NCI-H1694 (cell line): ENCODE measurements at places on chromosomes 13 and 19.
A peak's percentile ranks its signal among the peaks of the same experiment; 100 is the strongest.

GRCh38 chr13:68644611-68645010 is 1414.5 kb upstream of the PCDH9 start:
- no peak for DNase-seq

- no peak for DNase-seq
These were observed 2.3 kb upstream of the DOCK6 start for GRCh38 chr19:11264452-11265176.

DNA sequence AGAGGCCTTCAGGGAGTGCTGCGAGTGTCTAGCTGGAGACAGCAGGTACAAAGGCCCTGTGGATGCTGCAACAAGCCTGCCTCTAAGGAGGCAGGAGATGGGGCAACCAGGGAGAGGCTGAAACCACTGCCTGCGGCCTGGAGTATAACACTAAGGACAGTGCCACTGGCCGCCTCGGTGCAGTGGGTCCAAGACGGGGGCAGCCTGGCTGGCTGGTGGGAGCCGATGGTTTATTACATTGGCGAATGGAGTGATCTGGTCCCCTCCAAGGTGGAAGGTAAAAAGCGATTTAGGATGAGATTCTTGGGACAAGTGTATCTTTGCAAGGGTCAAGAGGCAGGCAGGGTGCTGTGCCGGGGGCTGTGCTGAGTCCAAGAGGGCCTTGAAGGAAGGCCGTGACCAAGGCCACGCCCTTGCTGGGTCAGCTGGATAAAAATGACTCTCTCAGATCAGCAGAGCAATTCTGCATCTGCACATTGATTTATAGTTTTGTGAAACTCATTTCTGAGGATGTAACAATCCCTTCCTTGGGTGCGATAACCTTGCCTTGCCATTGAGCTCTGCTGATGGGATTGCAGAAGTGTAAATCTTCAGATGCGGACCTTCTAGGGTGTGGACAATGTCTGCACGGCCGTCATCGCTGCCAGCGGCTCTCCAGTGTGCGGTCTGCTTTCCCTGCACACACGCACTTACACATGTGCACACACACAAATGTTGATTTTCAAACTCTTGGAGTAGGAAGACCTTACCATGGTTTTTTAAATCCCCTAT is 6.0 kb downstream of the TMEM255B start:
- DNase-seq = no peak

GRCh38 chr13:82822935-82823334 is 1059.3 kb downstream of the SLITRK1 start:
- no peak for DNase-seq

DNA sequence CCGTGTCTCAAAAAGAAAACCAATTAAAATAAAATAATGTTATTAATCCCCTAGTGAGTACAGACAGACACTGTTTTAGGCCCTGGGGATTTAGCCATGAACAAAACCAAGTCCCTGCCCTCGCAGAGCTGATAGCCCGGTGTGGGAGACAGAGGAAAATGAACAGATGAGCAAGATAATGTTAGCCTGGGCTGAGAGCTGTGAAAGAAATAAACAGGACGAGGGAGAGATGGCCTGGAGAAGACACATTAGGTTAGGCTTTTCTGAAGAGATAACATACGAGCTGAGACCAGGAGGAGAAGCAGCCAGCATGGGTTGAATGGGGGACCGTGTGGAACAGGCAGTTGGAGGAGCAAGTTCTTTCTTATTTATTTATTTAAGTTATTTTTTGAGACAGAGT is 9.0 kb downstream of the RELB start:
- DNase-seq = no peak

DNA sequence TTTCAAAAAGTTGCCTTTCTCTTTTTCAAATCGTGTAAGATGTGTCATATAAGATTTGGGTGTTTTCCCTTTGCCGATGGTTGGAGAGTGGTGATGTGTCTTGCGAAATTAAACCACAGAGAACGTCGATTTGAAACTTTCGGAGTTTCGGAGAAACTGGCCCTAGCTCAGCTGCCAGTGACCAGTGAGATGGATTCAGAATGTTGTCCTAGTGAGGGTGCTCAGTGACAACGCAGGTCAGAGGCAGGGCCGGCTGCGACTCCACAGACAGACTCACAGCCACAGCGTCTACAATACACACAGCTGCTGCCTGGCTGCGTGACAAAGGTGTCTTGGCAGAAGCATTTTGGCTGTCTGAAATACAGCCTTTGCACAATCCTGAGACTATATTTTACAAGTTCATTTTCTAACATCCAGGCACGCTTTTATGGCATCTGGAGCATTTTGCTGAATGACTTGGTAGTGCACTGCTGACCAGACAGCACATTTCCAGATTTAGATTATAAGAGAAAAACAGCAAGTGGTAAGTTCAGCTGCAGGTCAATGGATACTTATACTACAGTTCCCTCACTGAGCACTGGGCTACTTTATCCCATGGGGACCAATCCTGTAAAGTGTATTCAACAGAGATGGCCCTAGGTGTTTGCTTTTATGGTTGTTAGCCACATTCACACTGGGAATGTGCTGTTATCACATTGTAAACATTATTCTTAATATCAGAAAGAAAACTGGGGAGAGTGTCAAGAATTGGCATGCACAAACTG is 207.5 kb downstream of the KCNRG start:
- DNase-seq = no peak

GRCh38 chr13:100521851-100522617 is 66.6 kb downstream of the GGACT start:
- peak; percentile 96 for DNase-seq

DNA sequence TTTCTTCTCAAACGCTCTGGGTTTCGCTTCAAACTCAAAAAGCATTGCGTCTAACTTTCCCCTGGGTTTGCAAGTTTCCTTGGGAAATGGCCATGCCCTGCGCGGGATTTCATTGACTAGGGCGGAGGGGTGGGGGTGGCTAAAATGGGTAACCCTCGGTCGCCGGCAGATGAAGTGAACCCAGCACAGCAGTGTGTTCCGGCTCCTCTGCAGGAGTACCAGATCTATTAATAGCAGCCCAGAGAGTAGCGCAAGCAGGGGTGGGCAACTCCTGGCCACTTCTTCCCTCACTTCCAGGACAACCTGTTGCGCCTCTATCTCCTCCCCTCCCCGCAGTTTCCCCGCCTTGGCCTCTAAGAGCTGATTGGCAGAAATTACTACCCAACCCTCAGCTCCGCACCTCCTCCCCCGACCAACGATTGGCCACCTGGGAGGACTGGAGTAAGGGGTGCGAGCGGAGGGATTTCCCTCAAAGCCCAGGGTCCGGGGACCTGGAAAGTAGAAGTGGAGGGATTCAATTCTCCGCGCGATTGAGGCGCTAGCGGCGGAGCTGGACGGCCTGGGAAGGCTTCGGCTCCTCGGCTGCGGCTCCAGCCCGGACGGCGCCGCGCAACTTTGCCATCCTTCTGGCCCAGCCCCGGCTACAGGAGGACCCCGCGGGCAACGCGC is at the start of gene FREM2:
Gene FREM2 (plus strand): TSS at position 501 of the 669 bp plus-strand sequence. CDS start 268 bp downstream, outside the sequence.
- DNase-seq = peak; percentile 50

DNA sequence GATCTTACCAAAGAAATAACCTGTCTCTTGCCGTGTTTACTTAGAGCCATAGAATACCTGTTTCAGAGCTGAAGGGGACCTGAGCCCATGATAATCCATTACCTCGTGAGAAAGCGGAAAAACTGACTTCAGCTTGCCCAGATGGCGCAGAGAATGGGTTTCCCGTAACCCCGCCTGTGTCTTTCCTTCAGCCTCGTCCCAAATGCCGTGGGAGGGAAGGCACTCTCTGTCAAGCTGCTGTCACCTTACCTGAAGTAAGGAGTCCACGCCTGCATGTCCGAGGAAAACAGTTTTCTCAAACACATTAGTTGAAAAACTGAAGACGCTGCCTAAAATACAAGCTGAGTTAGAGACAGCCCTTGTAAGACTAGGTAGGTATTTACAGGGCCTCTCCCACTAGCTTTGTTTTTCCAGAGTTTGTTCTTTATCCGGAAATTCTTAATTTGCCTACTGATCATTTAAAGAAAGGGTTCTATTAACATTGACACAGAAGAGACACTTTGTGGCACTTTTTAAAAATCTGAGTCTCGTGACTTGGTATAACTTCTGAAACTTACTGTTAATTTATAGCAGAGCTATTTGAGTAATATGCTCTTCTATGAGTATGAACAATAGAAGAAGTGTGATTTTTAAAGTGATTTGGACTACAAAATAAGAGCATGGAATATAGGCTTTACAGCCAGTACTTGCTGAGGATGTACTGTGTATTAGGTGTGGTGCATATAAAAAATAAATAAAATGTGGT is 1.3 kb upstream of the INTS6 start:
- peak; percentile 31 for DNase-seq

GRCh38 chr13:112270951-112271350 is 105.2 kb upstream of the SPACA7 start:
- DNase-seq = no peak

DNA sequence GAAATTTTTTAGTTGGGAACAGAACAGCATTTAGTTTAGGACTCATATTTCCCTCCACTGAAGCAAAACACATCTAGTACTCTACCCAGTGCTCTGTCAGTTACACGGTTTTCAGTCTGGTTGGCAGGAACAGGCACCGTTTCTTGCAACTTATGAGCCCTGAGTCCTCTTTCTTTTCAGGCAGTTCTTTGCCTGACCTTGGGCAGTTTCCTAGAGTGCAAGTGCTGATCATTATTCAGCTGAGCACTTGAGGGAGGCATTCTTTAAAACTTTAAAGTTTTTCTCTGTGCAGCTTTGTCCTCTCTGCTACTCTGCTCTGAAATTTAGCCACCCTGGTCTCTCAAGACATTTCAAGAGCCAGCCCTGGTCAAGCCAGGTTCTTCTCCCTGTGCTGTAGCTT is 96.1 kb downstream of the MYO16 start:
- DNase-seq = no peak

DNA sequence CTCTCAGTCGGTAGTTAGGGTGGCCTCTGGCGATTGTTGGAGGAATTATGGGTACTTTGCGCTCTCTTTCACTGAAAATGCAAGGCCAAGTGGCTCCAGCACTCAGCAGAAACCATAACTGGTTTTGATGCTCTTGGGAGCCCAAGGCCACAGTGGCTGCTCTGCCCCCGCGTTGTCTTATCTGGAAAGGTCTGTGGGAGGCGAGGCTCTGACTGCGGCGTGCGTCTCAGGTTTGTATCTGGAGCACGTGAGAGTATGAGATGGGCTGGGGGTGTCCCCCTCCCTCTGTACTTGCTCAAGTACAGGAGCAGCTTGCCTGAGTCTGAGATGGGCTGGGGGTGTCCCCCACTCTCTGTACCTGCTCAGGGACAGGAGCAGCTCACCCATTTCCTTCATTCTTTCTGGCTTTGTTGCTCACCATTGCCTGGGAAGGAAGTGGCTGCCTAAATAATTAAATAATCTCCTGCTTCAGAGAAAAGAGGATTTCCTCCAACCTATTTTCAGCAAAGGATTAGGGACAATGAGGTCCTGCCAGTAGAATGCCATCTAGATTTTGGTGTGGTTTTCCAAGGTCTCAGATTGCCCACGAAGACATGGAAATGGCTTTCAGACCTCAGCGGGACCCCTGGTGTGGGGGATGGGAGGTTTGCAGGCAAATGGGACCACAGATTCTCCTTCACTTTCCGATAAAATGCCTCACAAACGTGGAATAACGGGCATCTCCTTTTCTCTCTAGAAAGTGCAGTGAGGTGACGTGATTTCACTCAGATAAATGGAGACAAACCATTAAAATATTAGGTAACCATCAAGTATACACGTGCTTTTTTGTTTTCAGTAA is 14.7 kb downstream of the ATP11A start:
- DNase-seq = no peak

GRCh38 chr19:10279737-10280442 is 6.9 kb upstream of the ICAM4 start:
- DNase-seq = no peak

DNA sequence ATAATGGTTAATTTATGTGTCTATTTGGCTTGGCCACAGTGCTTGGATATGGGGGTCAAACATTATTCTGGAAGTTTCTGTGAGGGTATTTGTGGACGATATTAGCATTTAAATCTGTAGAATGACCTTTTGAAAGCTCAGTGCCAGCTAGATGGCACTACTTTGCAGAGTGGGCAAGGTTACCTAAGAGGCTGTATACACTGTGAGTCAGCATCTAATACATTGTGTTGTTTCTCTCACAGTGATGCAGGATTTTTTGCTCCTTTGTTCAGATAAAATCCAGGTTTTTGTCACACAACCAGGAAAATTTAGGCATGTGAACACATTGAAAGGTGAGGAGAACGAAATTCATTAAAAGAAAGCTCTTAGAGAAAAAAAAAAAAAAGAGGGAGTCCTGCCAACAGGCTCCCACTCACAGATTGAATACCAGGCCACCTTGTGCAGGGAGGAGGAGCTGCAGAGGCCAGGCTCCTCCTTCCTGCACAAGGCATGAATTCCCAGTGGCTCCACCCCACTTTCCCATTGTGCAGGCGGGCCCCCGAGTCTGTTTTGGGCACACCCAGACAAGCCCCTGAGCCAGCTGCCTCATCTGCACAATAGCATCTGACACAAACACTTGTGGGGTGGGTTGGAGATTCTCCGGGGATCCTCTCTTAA is 551.0 kb upstream of the ATXN8OS start:
- DNase-seq = no peak

- no peak for DNase-seq
These were observed 61.2 kb upstream of the WDFY2 start for GRCh38 chr13:51523082-51523518.

DNA sequence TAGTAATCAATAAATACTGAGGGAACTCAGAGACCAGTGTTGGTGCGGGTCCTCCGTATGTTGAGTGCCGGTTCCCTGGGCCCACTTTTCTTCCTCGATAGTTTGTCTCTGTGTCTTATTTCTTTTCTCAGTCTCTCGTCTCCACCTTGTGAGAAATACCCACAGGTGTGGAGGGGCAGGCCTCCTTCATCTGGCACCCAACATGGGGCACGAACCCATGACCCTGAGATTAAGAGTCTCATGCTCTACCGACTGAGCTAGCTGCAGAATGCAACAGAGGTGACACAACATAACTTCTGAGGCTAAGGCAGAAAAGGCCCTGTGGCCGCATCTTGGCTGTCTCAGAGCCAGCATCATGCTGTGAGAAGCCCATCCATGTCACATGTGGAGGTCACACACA is 5.3 kb upstream of the ZNF613 start:
- DNase-seq = no peak

DNA sequence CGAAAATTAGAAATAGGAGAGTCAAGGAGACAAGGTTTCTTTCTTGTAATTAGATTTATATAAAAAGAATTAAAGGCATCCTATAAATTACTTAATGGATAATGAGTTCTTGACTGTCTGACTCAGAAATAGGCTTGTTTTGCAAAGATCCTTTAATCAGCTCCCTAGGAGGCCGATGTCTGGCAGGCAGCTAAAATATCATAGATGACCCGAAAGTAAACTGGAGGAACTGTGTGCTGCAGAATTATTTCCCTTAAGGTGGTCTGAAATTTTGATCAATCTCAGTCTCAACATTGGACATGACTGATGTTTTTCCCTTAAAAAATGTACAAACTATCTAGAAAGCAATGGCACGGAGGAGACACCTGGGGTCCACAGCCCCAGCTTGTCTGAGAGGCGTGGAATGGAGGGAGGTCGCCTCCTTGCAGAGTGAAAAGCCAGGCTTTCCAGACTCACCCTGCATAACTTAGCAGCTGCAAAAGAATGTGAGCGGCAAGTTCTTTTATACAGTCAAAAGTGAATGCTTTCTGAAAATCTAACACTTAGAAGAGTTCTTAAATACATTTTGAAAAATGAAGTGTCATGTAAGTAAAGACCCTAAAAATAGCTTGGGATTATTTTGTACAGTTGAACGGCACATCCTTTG is 44.8 kb downstream of the MBNL2 start:
- no peak for DNase-seq
